Activated CD8-positive, alpha-beta memory T cell treated with anti-CD3 and anti-CD28 coated beads, Interleukin-2, amount 50 U/mL, for 4 hours (primary cell): ENCODE measurements at places on chromosomes 1 and 21.

DNA sequence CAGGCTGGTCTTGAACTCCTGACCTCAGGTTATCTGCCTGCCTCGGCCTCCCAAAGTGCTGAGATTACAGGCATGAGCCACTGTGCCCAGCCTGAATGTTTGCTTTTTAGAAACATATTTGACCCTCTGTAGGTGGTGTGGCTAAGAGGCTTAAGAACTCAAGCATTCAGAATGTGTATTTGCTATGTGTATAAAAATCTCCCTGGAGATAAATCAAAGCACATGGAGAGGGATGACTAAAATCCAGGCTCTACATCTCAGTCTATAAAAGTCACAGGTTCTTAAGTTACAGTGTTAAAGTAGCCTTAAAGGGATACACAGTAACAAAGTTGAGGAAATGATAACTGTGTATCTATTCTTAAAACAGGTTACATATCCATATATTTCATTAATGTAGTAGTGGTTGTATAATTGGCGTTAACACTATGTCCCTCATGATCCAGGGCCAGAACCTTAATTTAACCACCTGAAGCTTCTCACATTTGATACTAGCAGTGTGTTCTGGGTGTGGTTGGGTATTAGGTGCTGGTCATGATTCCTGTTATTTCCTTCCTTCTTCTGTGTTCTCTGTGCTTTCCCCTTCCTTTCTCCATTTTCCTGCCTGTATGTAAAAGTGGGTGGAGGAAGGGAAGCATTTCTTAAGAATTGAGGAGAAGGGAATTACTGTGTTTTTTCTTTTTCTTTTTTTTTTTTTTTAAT is 16.2 kb downstream of the GIPC2 start:
- no peak for DNase-seq

- no peak for DNase-seq
Observed at GRCh38 chr21:45110873-45111624, 36.7 kb downstream of the ADARB1 start.

DNA sequence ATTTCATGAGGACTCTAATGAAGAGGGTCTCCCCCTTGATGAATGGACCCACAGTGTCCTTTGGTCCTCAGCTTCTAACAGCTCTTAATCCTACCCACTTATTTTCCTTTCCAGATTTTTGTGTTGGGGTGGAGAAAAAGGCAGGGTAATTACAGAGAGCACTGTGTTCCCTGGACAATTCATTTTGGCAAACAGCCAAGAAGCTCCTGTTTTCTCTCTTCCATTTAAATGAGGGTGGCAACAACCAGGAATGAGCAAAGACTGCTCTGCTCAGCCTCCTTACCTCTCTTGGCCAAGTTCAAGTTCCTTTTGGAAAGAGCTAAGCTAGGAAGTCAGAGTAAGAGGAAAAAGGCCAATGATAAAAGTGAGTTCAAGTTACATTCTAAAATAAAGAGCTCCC is 11.9 kb downstream of the XKR8 start:
- DNase-seq = no peak

- DNase-seq = peak; percentile 21
Observed at GRCh38 chr1:63322114-63322943, at the start of gene FOXD3. FOXD3 (plus strand) TSS chr1:63322567; CDS start chr1:63323059, 492 bp downstream.

DNA sequence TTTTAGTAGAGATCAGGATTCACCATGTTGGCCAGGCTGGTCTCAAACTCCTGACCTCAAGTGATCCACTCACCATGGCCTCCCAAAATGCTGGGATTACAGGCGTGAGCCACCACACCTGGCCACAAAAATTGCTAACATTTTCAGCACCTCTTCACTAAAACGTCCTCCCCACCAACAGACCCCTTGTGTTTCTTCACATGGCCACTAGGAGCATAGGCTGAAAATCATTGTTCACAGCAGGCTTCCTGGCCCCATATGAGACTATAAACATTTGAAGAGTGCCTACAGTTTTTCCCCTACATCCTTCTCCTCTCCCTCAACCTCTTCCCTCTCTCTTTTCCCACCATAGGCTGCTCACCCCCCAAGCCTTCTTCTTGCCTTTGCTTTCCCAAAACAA is 28.0 kb upstream of the SFPQ start:
- DNase-seq = no peak

GRCh38 chr1:180863158-180863775 is 49.4 kb upstream of the KIAA1614 start:
- no peak for DNase-seq

DNA sequence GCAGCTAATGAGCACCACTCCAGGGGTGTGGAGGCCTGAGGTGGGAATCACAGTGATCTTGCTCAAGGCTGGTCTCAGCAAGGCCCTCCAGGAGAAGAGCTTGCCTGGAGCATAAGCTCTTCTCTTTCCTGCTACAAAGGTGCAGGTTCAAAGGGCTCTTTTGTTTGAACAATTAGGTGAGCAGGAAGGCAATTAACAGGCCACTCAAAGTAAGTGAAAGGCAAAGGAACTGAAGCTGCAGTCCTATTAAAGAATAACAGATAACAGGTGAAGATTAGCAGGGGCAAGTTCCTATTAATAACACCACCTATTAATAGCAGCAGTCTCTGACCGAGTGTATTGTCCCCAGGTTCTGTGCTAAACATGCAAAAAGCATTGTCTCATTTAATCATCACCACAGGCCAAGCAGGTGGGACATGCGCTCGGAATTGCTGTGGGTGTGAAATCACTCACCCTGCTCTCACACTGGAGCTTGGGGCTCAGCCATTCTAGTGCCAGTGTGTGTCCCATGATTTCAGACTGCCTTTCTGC is 113.8 kb downstream of the RHOU start:
- no peak for DNase-seq

GRCh38 chr1:195604287-195604686 is 1004.0 kb downstream of the KCNT2 start:
- no peak for DNase-seq

GRCh38 chr1:28104866-28105467 is 16.6 kb upstream of the EYA3 start:
- DNase-seq = no peak

DNA sequence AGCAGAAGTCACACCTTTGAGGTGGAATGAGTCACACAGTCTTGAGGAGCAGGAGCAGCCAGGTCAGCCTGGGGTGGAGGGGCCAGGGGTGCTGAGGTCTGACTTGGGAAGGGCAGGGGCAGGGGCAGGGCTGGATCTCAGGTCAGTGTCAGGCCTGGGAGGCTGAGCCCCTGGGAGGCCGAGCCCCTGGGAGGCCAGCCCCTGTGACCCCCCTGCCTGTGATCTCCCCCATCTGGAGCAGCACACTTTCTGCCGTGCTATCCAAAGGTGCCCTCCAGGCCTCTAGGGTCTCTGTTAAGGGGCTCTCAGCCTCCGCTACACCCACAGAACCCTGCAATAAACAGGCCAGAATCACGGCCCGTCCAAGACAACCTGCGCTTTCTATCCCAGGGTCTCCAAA is 36.9 kb upstream of the AJAP1 start:
- no peak for DNase-seq

DNA sequence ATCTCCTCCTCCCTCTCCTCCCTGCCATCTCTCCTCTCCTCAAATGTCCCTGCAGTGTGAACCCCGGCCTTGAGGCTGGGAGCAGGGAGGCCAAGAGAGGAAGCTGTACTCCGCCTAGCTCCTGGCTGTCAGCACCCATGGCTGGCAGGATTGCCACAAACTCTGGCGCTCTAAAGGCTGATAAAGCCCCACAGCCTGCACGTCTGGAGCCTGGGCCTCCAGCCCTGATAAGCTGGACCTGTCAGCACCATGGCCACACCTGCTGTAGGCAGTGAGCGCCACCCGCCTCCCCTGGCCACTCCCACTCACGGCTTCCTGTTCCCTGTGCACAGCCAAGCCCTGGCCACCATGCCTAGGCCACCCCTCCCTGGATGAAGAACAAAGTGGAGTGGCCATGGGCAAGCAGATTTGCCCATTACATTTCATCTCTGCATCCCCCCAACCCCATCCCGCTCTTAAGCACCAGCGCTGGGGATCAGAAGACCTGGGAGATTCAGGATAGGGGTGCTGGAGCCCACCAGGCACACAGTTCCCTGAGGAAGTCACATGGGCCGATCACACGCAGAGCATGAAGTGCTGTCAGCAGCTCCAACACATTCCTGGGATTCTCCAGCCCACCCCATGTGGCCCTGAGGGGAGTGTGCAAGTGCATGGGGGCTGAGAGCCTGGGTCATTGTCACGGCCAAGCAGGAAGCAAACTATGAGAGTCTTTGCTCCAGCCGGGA is 24.2 kb upstream of the NPPB start:
- no peak for DNase-seq

GRCh38 chr1:5980314-5981008 is 11.8 kb downstream of the NPHP4 start:
- DNase-seq = no peak
